RPMI8226 (cell line): ENCODE measurements at places on chromosomes 3 and 15.

GRCh38 chr3:157148196-157148889, 11.6 kb downstream of the CCNL1 start:
- no peak for DNase-seq

DNA sequence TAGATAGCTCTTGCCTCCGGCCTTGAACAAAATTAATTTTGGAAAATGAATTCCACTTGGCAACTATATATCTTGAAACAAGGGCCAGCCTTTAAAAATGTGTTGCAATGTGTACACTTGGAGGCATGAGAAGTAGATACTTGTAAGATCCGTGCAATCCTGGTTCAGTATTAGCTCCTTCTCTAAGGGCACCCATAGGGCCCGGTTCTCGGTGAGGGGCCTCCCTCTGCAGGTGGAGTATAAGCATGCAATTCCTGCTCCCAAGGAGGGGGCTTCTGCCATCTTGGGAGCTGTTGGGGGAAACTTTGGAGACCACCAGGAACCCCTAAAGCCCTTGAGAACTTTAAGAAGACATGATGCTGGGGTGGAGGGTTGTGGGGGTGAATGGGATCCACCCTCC, 388.7 kb upstream of the RGMA start:
- no peak for DNase-seq

GRCh38 chr3:56829533-56829932, 27.8 kb upstream of the ARHGEF3 start:
- no peak for DNase-seq

GRCh38 chr3:17339132-17339575, 403.3 kb downstream of the TBC1D5 start:
- no peak for DNase-seq

GRCh38 chr15:90414408-90415028, 26.5 kb downstream of the IQGAP1 start:
- DNase-seq = no peak

- no peak for DNase-seq
Observed at GRCh38 chr15:92960996-92961681, 61.0 kb downstream of the CHD2 start.

- DNase-seq = no peak
Observed at GRCh38 chr15:66701422-66702034, 508 bp upstream of the SMAD6 start.

DNA sequence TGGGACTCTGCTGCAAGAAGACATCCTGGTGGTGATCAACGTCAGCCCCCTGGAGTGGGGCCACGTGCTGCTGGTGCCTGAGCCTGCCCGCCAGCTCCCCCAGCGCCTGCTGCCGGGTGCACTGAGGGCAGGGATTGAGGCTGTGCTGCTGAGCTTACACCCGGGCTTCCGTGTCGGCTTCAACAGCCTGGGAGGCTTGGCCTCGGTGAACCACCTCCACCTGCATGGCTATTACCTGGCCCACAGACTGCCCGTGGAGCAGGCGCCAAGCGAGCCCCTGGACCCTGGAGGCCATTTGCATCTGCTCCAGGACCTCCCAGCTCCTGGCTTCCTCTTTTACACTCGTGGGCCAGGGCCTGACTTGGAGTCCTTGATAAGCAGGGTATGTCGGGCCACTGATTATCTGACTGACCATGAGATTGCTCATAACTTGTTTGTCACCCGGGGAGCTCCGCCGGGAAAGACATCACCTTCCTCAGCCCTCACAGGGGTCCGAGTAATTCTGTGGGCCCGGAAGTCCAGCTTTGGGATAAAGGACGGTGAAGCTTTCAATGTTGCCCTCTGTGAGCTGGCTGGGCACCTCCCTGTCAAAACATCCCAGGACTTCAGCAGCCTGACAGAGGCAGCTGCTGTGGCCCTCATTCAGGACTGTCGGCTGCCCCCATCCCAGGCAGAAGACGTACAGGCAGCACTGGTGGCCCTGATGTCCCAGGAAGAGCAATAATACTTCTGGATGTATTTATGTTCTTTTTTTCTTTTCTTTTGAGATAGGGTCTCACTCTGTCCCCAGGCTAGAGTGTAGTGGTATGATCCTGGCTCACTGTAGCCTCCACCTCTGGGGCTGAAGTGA, 7.6 kb downstream of the GDPGP1 start:
- DNase-seq = no peak

GRCh38 chr3:194046995-194047645, 88.8 kb upstream of the HES1 start:
- DNase-seq = peak; percentile 90
